M059J (cell line): ENCODE measurements at places on chromosomes 6 and 20.
A peak's percentile ranks its signal among the peaks of the same experiment; 100 is the strongest.

DNA sequence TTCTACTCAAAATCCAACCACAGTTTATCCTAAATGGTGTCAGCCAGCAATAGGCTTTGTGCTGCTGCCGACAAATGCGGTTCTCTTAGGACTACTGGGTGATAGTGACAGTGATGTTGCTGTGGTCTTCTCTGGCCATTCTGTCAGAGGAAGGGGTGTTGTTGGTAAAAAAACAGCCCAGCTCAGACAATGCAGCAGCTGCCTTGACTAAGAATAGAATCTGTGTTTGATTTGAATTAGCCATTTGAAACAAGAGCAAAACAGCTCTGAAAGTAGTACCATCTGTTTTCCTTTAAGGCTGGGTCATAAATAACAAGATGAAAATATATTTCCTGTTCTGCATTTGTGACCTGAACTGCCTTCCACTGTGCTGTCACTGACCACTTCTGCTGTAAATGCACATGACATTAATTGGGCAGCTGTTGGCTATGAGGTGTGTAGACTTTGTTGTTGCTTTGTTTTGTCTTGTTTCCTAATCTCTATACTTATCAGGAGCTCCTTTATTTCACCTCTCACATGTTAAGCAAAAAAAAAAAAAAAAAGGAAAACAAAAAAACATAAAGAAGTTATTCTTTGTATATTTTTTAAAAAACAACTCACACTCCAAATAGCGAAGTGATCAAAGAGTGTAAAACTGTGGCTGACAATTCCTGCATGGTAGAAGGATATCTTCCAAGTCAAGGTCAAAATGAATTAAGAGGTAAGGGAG lies 497.8 kb upstream of the ARID1B start:
- DNase-seq, result no peak

DNA sequence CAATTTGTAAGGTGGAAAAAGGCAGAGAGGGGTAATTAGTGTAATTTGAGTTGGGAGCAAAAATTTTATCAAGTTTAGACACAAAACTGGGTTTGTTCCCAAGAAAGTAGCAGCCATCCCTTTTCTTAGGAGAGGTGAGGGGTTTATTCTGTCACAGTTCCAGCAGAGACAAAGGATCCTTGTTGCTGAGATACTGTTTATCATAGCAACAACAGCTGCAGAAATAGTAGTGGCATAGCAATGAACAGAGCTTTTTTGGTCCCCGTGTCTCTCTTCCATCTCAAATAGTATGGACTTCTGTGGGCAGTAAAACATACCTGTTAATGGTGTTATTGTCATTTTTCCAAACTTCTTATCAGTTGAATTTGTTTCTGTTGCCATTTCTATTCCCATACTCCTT lies 23.9 kb downstream of the ZKSCAN8 start:
- DNase-seq, result no peak

GRCh38 chr6:44342052-44342451 lies 398 bp upstream of the SPATS1 start:
- DNase-seq, result no peak

DNA sequence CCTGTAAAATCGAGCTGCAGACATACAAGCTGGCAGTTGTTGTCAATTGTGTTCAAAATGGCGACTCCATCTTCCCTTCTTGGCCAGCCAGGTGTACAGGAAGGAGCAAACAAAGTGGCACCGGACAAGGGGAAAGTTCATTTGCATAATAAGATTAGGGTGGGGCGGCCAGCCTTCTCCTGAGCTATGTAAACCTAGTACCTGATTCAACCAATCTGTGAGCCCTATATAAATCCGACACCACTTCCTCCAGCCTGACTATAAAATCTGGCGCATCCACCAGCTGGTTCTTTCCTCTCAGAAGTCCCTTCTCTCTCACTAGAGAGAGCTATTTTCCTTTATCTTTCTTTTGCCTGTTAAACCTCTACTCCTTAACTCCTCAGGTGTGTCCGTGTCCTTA lies 8.1 kb upstream of the HBS1L start:
- DNase-seq, result no peak

GRCh38 chr6:82750556-82750955 lies 315.1 kb downstream of the UBE3D start:
- peak; percentile 77 for DNase-seq

- peak; percentile 85 for DNase-seq
These were observed 41.9 kb upstream of the MOXD1 start for GRCh38 chr6:132443206-132443605.

DNA sequence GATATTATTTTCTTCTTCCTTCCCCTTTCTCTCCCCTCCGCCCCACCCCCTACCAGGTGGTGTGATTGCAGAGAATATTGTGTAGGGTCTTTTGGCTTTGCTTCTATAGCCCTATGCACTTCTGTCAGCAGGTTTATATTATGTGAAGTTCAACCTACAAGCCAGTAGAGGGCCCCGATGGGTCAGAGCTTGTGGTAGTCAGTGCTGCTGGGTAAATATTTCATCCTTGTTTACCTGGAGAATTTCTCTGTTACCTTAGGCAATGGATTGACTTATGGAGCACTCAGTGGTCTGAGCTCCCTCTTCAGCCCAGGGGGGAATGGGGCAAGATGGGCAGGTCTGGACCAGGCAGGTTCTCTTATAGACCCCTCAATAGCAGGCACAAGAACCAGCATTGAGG lies 720.9 kb downstream of the GRIK2 start:
- peak; percentile 2 for DNase-seq

- DNase-seq, result no peak
These were observed 152.7 kb downstream of the VEGFA start for GRCh38 chr6:43922426-43923375.

GRCh38 chr6:130513770-130514169 lies 148.0 kb downstream of the TMEM200A start:
- peak; percentile 99 for DNase-seq

DNA sequence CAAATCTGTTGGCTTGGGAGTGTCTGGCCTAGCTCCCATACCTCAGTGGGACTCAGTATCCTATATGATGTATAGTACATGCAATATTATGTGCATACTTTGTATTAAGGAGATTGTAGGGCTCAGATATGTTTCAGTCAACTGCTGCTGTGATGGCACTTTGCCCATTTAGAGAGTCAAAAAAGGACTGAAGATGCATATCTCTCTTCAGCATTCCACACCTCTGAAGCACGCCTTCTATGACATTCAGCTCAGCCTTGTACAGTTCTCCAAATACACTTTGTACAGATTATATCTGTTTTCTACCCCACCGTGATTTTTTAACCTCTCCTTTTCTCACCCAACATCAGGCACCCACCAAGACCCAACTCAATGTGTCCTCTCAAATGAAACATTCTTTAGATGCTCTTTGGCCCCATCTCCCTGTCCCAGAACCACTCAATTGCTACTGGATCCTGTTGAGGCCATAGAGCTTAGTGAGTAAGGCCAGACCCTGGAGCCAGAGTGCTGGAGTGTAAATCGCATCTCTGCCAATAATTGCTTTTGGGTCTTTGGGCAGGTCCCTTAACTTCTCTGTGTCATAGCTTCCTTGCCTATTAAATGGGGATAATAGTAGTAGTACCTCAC lies 15.6 kb downstream of the ENPP1 start:
- peak; percentile 83 for DNase-seq

GRCh38 chr6:80434691-80435350 lies 328.4 kb downstream of the BCKDHB start:
- DNase-seq, result no peak

- DNase-seq, result peak; percentile 76
These were observed 6.1 kb upstream of the HSPA1B start for GRCh38 chr6:31821301-31822035.

- DNase-seq, result peak; percentile 90
These were observed 174.9 kb upstream of the SCGN start for GRCh38 chr6:25477006-25477590.

GRCh38 chr20:61847986-61848385 lies 217.7 kb downstream of the TAF4 start:
- no peak for DNase-seq

- no peak for DNase-seq
These were observed 18.8 kb upstream of the RCAN2 start for GRCh38 chr6:46509981-46510510.

GRCh38 chr6:32046450-32047083 lies 8.4 kb downstream of the CYP21A2 start:
- DNase-seq, result peak; percentile 72

DNA sequence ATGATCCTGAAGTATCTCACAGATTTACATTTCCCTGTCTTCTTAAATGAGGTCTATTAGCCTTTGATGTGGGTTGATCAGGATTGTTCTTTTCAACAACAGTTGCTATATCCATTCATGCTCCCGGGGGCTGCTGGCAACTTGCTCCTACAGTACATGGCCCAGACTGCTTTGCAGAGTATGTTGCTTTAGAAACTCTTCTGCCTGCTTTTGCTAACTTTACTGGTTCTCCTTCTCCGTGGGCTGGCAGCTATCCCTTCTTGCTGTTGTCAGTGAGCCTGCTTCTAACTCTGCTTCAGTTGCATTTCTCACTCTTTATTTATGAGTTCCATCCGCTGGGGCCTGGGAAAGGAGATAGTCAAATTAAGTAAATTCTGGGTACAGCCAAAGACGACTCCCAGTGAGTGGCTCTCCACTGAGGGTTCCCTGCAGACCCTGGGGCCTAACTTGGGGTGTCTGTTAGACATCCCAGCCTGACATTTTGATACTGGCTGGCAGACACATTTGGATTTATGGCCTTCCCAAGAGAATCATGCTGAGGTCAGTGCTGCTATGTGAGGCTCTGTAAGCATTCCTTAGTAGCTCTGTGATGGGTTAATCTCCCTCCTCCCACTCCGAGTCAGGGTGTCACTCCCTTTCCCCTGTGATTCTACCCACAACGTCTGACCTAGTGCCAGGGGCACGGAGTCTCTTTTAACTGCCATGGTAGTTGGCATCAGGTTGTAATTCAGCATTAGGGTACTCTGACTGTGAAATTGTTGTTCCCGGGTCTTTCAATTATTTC lies 73.6 kb downstream of the SLX4IP start:
- DNase-seq, result peak; percentile 85

DNA sequence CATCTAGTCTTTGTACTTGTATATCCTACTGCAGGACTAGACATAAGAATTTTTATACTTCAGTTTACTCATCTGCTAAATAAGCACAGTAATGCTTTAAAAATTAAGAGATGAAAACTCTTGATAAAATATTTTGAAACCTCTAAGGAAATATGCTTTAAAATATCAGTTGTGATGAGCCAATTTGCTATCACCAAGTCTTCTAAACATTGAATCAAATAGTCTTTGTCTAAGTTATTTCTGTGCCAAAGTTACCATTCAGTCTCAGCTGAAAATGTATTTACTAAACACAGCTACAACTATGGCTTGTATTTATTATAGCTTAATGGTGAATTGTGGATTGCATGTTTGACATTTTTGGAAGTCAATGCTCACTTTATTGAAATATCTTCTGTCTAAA lies 46.2 kb upstream of the RFPL4B start:
- DNase-seq, result no peak

DNA sequence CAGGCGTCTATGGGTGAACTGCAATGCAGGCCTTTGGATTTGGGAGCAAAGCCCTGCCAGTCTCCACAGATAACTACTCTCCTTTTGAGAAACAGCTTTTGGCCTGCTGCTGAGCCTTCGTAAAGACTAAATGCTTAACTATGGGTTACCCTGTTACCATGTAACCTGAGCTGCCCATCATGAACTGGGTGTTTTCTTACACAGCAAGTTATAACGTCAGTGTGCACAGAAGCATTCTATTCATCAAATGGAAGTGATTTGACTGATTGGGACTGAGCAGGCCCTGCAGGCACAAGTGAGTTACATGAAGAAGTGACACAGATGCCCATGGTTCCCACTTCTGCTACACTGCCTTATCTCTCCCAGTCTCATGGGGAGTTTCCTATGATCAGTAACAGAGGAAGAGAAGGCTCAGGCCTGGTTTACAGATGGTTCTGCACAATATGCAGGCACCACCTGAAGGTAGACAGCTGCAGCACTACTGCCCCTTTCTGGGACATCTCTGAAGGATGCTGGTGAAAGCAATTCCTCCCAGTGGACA lies 319.1 kb downstream of the CD83 start:
- no peak for DNase-seq

GRCh38 chr6:54617730-54618129 lies 228.8 kb upstream of the FAM83B start:
- DNase-seq, result peak; percentile 85

DNA sequence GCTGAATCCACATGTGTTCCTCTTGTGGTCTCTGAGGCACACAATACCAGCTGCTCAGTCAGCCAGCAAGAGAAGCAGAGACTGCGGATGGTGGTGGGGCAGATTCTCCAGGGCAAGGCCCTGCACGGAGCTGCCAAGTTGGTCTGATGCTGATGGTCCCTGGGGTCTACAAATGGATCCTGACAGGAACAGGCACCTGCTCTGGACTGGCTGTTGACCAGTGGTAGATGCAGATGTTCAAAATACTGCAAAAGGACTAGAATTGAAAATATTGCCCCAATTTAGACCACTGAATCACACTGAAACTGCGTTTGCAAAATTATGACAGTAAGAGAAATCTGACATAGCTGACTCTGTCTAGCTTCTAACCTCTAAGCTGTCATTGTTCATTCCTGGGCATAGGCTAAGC lies 29.6 kb upstream of the TUBB2A start:
- no peak for DNase-seq

DNA sequence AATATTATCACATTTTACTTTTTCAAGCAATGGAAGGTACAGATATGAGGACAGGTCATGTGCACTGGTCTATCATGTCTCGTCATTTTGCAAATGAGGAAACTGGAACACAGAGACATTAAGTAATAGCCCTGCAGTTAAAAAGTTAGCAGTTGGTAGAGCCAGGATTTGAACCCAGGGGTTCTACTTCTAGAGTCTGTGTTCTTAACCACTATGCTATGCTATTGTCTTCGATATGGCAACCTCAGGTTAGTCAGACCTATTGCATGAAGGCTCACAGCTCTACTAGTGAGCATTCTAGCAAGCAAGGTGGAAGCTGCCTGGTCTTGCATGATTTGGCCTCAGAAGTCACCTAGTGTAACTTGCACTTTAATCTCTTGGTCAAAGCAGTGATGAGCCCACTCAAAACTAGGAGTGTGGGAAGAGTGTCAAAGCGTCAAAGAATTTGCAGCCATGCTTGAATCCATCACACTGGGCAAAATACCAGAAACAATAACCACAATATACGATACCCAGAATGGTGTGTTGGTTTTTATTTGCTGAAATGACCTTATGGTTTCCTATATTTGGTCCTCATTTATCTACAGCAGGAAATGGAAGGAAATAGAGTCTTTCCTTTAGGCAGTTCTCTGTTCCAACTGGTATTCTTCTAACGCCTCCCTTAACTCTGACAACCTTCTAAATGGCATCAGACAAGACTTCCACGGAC lies 20.4 kb upstream of the BMP2 start:
- DNase-seq, result peak; percentile 44

DNA sequence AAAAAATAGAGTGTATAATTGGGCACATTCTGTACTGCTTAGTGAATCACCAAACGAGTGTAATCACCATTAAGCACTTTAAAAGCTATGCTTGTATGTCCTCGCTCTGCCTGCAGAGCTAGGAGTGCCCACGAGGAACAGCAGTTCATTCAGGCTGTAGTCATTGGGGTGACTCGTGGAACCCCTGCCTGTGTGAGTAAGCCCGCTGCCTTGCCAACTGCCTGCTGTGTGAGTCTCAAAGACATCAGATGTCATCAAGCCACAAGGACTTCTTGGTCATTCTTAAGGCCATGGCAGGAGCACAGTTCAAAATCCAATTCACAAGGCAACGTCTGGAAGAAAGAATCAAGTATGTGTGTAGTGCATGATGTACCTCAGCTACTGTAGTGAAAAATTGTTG lies 60.4 kb downstream of the FOXO3 start:
- peak; percentile 82 for DNase-seq
